ENCODE measurements at places on chromosomes 2 and 18. TPM values are rescaled to one million over a fixed set of nuclear protein-coding genes. Genes with fewer than 3 reads are reported as not detected.

The CPO gene
- not detected for total RNA-seq

DNA sequence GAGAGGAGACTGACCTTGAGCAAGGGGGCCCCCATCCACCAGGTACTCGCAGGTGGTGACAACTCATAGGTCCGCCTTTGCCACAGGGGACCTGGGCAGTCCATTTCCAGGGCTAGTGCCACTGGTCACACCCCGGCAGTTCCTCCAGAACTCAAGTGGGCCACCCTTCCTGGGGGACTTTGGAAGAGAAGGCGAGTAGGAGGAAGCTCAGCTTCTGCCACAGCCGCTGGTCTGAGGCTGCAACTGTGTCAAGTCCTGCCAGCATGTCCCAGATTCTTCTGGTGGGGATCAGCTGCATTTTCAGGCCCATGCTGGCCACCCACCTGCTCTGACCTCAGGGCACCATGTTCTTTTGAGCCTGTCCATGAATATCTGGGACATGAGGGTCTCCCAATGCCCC is 423.9 kb upstream of the MYT1L start:
- no peak for DNase-seq

DNA sequence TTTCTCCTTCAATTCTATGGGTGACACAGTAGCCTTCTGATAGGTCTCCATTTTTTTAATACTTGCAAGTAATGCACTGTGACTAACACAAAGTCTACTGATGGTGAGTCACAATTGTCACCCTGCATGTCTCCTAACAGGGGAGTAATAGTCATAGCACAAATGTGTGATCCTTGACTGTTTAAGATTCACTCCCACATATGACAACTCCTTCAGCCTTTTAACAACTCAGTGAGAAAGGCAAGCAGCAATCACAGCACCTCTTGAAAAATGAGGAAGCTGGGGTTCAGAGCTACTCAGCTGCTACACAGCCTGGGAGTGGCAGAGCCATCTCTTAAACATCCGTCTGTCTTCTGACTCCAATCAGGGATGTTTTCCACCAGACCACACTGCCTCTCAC is 63.8 kb downstream of the EHD3 start:
- DNase-seq = no peak

The ABCG8 gene
- not detected for total RNA-seq

GRCh38 chr2:44529448-44529847 is 167.7 kb downstream of the CAMKMT start:
- no peak for DNase-seq

DNA sequence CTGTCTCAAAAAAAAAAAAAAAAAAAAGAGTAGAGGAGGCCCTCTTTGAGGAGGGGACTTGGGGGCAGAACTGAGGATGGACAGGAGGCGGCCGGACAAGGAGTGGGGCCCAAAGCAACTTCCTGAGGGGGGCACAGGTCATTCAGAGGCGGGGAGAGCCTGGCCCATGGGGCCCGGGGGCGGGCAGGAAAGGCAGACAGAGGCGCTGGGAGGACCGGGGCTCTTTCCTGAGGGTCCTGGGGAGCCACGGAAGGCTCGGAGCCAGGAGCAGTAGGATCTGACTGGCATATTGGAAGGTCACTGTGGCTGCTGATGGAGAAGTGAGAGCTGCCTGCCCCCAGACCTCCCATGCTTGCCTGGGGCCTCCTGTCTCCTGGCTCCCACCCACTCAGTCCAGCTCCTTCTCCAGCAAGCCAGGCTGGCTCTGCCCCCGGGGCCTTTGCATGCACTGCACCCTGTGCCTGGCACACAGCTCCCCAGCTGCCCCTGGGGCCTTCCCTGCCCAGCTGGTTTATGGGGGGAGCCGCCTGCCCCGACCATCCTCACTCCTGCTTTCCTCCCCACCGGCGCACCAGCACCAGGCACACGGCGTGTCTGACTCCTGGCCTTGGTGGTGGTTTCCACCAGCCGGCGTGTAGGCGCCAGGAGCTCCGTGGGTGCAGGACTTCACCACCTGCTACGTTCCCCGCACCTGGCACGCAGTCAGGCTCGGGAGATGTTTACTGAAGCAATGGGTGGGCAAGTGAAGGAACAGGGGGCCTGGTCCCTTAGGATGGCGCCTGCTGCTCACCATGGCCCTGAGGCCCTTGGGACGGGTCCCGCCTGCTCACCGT is 5.6 kb downstream of the ESPNL start:
- no peak for DNase-seq

GRCh38 chr2:71313016-71313766 is 18.4 kb upstream of the ZNF638 start:
- DNase-seq = no peak

DNA sequence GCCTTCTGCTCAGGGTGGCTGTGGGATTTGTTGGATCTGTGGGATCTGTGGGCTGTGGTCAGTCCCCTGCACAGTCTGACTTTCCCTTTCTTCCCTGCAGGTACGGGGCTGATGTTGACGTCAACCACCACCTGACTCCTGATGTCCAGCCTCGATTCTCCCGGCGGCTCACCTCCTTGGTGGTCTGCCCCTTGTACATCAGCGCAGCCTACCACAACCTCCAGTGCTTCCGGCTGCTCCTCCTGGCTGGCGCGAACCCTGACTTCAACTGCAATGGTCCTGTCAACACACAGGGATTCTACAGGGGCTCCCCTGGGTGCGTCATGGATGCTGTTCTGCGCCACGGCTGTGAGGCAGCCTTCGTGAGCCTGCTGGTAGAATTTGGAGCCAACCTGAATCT is 17.5 kb downstream of the ASB1 start:
- no peak for DNase-seq

The GLI2 gene
- total RNA-seq = 0.05 TPM

GRCh38 chr2:42371611-42372473 is 10.8 kb upstream of the COX7A2L start:
- no peak for DNase-seq

GRCh38 chr2:197024206-197024605 is 97.7 kb upstream of the PGAP1 start:
- DNase-seq = no peak

DNA sequence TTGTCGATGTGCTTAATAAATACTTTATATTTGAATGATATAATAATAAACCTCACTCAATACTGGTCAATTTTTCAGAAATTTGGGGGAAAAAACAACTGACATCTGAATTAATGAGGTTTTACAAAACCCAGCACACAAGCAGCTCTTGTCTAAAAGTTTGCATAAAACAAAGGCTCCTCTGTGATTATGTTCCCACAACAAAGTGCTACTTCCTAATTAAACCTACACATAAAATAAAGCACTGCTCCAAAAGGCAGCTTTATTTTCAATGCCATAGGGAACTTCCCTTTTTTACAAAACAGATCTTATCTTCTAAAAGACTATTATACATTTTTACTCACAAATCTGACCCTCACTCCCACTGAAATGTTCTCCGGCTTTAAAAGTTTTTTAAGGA is 47.1 kb downstream of the LAMA1 start:
- DNase-seq = no peak

The SERPINB2 gene
- total RNA-seq = 12.5 TPM

DNA sequence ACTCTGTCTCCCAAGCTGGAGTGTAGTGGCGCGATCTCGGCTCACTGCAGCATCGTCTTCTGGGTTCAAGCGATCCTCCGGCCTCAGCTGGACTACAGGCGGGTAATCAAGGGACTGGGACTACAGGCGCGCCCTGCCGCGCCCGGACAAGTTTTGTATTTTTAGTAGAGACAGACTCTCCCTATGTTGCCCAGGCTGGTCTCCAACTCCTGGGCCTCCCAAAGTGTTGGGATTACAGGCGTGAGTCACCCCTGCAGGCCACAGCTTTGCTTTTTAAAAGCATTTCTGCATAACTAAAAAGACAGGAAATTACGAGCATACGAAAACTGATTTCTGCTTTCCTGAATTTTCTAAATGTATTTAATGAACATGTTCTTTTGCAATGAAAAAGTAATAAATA is 916 bp upstream of the OSBPL1A start:
- DNase-seq = no peak

DNA sequence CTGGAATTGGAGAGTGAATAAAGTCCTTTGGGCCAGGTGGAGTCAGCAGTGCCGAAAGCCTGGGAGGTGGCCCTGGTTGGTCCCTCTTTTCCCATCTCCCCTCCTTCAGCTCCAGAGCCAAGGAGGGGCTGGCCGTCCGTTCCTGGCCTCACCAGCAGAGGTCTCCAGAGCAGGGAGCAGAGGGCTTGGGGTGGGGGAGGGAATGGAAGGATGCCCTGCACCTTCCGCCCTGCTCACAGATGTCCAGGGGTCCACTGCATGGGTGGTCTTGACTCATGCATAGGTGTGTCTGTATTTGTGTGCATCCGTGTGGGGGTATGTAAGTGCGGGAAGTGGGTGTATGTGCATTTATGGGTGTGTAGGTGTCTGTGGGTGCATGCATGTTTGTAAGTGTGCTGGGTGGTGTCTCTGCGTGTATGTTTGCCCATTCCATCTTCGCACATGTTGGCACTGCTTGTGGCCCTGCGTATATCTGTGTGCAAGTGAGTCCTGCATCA is 201.8 kb downstream of the ZFP36L2 start:
- DNase-seq = no peak

The GPR75 gene
- total RNA-seq = 2.5 TPM

The SLC16A14 gene
- total RNA-seq = 6.4 TPM

- DNase-seq = no peak
These were observed 564.9 kb downstream of the CNTNAP5 start for GRCh38 chr2:124589971-124590370.

DNA sequence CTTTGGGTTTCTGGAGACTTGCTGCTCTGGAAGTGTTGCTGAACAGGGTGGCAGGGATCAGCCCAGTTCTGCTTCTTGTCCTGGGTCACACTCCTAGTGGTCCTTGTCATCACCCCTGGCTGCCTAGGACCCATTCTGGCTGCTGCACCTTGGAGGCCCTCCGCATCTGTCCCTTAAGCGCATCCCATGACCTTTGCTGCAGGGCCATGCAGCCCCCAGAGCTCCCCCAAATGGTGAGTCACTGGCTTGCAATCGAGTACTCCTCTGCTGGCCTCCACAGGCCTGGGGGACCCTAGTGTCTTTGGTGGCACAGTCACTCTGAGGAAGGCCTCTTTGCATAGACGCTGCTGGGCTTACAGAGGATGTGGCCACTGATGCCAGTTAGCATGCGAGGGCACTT is 188.5 kb downstream of the ASB1 start:
- no peak for DNase-seq

DNA sequence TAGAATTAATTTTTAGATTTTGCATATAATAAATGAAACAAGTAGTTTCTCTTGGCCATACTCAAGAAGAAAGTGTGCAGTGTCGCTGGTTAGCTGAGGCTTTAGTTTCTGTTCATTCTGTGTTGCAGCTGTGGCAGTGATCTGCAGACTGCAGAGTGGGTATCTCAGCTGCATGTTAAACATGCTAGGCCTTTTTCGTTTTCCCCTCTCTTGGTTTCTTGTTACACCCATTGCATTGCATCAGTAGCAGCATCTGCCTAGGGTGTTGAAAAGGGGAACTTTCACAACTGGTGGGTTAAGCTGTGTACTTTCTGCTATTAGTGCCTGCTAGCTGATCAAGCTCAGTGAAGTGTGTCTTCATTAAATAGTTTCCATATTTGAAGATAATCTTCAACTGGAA is 51.3 kb downstream of the ACSL3 start:
- peak; percentile 92 for DNase-seq

GRCh38 chr2:196160101-196160500 is 11.3 kb downstream of the STK17B start:
- peak; percentile 86 for DNase-seq

DNA sequence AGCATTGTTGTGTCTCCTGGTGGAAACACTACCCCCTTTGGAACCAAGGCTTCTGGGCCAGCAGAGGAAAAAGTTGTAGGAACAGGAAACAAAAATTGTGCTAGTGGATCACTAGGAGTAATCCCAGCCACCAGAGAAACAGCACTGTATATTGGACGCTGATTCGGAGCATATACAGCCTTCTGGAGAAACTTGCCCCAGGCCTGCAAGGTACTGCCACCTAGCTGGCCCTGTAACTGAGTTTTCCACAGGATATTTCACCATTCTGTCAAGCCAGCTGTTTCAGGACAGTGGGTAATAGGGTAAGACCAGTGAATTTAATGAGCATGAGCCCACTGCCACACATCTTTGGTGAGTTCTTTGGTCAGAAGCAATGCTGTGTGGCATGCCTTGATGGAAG is 25.1 kb upstream of the EMILIN2 start:
- DNase-seq = no peak

DNA sequence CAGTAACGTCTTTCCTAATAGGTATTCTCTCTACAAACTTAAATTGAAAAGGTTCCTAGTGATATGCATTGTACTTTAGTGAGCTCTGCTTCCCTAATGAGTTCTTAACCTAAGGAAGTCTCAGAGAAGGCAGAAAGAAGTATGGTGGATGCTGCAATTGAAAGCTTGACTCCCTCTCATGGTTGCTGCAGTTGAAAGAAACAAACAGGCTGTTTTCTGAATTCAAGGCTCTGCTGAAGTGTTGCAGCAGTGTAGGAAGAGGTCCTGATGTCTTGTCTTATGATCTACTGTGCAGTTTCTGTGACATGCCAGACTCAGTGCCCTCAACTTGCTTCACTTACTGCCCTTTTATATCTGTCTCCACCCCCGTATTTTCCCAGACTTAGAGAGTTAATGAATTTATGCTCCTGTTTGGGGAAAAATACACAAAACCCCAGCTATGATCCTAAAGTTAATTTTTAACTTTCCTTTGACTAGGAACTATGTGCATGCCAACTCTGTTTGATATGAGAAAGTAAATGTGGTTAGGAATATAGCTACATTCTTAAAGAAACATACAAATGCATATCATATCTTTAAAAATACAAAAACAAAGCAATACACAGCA is 655.3 kb upstream of the FAM98A start:
- no peak for DNase-seq

The TBR1 gene
- total RNA-seq = not detected

GRCh38 chr18:55256226-55256928 is 297.1 kb upstream of the CCDC68 start:
- no peak for DNase-seq

DNA sequence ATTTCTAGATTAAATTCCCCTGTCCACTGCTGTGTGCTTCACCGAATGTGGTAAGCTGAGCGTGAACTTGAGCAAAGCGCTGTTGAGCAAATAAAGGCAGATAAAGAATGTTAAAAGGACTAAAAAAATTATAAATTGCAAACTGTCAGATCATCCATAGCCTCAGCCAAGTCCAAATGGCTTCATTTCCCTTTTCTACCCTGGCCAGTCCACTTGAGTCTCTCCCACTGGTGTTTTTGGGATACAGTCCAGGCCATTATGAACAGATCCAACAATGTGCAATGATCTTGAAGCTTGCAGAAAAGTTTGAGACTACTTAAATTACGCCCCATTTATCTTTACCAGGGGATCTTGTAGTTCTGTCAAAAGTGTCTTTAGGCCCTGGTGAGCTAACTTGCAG is 254.6 kb upstream of the PIK3C3 start:
- no peak for DNase-seq

GRCh38 chr2:136342138-136342537 is 224.2 kb upstream of the CXCR4 start:
- DNase-seq = no peak

The SLC9A4 gene
- 0.05 TPM for total RNA-seq

GRCh38 chr2:199118673-199119112 is 339.0 kb downstream of the SATB2 start:
- no peak for DNase-seq

The C1QL2 gene
- not detected for total RNA-seq

Measured in GM12878 (cell line).